ENCODE measurements at places on chromosomes 2 and 18.

DNA sequence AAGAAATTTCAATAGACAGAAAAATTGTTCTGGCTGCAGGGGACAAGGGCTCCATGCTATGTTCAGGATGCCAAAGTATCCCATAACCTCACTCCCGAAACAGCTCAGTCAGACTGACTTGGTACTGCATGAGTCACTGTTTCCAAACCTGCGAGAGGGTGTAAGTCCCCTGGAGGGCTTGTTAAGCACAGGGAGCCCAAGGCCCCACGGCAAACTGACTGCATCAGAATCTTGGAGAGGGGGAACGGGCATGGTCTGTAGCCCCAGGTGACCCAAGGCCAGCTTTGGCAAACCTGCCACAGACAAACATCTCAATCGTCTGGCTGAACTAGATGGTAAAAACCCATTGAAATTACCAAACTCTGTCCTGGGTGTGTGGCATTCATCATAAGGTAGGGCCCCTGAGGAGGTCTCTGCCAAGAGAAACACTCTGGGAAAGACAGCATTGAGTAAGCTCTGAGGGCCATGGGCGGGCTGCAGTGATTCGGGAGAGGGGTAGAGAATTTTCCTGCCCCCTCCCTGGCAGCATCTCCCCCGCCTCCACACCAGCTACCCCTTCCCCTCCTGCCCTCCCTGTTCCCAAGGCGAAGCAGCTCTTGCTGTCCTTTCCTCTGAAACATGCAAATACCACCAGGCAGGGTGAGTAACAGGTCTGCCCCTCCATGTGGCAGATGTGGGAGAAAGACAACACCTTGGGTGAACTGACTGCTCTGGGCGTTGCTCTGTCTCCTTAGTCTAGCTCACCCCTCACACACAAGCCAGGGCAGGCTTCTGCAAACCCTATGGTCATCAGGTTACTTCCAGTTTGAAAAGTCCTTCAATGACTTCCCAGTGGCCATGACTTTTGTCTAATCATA lies 274.7 kb upstream of the SIX2 start:
- DNase-seq: peak; percentile 89

DNA sequence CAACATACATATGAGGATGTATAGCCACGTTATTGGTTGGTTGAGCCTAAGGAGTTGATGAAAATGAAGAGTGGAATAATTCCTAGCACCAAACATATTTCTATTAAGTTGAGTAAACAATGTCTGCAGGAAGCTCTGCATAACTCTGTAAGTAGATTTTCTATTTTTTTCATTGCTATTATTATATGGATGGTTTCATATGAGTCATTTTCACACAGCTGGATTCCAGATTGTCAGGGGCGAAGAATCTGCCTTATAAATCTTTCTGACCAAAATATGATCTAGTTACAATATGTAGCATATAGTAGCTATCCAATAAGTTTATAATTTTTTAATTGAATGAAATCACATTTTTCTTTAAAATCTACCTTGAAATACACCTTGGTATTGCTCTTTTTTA lies 468.0 kb upstream of the PKDCC start:
- DNase-seq: no peak

DNA sequence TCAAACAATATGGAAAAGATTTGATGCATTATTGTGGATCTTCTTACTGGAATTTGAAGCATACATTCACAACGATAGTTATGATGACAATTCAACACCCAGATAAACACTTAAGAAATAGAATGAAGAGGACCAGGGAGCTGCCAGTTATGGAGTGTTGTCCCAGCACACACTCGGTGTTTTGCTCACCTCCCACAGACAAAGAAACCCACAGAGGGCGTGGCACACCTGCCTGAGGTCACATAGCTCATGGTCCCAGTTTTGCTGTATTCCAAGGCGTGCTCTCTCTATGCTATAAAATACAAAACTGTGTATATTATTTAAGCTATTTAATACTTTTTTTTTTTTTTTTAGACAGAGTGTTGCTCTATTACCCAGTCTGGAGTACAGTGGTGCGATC lies 31.1 kb downstream of the EFR3B start:
- no peak for DNase-seq

DNA sequence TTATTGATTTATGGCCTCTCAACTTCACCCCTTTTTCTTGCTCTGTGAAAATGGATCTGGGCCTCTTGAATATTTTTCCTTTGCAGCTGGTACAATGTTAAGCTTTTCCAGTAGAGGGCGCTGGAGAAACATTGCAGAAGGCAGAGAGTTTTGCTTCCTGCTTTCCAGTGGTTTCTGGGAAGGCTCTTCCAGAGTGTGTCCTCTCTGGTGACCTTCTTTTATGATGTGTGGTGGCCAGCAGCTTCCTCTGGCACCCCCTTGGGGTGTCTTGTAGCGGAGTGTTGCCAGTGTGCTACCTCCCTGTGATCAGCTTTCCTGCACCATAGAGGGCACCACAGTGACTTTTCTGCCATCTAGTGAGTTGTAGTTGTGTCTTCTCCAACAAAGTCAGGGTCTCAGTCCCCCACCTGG lies 25.4 kb upstream of the MGAT5 start:
- DNase-seq: peak; percentile 6

DNA sequence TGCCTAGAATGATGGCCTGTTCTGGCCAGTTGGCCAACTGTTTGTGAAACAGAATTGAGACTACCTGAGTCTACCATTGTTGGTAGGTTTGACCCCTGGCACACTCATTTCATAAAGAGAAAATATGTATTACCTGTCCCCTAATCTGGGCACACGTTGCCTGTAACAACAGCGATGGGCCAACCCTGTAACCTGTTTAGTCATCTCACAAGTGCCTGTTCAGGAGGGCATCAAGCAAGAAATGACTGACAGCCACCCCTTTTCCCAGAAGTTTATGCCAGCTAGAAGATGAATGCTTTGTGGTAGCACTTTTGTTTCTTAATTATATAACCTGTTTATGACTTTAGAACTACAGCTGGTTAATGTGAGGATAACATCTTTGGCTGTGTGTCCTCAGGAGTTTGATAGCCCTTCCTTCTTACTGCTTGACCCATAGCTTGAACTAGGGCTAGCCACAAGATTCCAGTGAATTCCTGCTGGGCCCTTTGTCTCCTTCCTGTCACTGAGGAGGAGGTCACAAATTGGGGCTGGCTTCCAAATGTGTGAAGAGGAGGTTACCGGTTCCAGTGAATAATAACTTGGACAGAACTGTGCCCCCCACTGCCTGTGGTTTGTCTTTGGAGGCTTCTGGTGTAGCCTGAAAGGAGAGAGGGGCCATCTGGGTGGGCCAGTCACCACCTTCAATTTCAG lies 273.9 kb upstream of the EPAS1 start:
- DNase-seq: no peak

GRCh38 chr2:55865096-55865835 lies 58.3 kb downstream of the EFEMP1 start:
- no peak for DNase-seq

DNA sequence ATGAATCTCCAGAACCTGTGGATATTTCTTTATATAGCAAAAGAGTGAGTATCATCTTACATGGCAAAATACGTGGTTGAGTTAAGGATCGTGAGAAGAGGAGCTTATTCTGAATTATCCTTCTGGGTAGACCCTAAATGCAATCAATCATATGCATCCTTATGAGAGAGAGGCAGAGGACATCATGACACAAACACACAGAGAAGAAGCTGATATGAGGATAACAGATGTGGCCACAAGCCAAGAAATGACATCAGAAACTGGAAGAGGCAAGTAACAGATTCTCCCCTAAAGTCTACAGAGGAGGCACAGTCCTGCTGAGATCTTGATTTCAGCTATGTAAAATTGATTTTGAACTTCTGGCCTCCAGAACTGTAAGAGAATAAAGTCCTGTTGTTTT lies 730.2 kb upstream of the ZNF804A start:
- peak; percentile 78 for DNase-seq

DNA sequence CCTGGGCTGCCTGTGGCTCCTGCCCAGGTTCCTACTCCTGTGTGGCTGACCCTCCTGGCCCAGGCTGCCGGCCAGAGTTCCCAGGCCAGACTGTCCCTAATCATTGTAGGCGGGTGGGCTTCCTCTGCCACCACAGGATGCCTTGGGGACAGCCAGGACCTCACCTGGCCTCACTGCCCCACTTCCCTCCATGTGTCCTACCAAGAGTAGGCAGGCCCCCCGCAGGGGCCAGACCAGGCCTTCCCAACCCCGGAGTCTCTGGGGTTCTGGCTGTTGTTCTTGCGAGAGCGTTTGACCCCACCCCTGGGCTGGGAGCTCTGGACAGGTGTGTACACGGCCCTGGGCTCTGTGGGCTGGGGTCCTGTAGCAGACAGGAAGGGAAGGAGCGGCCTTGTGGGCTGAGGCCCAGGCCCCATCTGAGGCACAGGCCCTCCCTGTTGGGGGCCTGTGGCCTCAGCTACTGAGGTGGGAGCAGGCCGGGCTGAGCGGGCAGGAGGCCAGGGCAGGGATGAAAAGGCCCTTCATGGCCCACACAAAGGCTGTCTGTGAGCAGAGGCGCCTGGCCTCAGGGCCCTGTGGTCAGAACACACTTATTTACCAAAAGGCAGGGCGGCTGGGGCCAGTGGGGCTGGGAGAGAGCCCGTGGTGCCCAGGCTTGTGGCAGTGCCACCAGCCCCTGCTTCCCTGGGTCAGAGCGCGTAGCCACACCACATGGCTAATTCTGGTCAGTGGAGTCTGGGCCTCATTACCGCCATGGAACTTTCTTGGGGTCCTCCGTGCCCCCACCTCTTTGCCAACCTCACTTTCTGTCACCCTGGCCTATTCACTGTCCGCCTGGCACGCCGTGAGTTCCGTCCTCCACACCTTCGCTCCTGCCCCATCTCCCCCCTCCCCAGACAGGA lies 2.0 kb downstream of the SNORC start:
- DNase-seq: no peak

DNA sequence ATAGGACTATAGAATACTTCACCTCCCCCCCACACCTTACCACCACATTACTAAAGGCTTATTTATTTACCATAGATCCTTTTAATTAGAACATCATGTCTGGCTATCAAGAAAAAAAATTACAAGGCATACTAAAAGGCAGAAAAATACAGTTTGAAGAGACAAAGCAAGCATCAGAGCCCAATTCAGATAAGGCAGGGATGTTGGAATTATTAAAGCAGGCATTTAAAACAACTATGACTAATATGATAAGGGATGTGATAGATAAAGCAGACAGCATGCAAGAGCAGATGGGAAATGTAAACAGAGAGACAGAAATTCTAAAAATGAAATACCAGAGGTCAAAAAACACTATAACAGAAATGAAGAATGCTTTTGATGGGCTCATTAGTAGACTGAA lies 55.4 kb upstream of the SMIM21 start:
- peak; percentile 57 for DNase-seq

DNA sequence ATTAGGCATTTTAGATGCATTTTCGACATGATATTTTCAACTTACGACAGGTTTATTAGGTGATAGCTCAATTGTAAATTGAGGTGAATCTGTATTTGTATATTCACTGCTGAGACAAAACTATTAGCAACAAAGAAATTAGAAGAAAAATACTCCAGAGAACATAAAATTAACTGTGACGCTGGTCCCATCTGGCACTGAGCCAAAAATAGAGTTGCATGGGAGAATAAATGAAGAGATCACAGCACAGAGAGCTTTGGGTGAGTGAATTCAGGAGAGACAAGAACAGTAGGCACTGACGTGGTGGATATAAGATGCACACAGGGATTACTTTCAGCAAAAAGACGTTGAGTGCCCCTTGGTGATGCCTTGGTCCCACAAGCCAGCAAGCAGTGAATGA lies 306.2 kb upstream of the RAB6C start:
- no peak for DNase-seq

DNA sequence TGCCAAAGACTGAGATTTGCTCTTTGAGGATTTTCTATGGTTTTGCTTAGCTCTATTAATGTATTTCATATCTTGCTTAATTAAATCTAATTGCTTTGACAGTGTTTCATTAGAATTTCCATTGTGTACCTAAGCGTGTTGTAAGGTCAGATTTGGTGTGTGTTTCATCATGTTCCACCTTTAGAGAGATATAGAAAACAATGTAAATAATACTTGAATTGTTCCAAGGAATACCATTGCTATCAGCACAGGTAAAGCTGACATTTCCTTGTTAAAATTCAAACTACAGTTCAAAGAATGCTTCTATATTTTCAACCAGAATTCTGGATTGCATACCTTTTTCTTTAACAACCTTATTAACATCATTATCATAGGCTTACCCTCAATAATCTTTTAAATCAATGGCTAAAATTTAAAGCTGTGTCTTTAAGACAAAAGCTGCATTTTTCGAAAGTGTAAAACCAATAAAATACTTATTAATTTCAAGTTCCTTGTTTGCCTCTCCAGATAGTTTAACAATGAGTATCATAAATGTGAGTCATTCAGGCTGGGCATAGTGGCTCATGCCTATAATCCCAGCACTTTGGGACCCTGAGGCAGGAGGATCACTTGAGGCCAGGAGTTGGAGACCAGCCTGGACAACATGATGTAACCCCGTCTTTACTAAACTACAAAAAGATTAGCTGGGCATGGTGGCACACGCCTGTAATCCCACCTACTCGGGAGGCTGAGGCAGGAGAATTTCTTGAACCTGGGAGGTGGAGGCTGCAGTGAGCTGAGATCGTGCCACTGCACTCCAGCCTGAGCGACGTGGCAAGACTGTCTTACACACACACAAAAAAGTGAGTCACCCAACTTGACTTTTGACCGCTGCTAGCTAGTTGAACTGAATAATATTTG lies 188.0 kb upstream of the PKDCC start:
- DNase-seq: peak; percentile 84

DNA sequence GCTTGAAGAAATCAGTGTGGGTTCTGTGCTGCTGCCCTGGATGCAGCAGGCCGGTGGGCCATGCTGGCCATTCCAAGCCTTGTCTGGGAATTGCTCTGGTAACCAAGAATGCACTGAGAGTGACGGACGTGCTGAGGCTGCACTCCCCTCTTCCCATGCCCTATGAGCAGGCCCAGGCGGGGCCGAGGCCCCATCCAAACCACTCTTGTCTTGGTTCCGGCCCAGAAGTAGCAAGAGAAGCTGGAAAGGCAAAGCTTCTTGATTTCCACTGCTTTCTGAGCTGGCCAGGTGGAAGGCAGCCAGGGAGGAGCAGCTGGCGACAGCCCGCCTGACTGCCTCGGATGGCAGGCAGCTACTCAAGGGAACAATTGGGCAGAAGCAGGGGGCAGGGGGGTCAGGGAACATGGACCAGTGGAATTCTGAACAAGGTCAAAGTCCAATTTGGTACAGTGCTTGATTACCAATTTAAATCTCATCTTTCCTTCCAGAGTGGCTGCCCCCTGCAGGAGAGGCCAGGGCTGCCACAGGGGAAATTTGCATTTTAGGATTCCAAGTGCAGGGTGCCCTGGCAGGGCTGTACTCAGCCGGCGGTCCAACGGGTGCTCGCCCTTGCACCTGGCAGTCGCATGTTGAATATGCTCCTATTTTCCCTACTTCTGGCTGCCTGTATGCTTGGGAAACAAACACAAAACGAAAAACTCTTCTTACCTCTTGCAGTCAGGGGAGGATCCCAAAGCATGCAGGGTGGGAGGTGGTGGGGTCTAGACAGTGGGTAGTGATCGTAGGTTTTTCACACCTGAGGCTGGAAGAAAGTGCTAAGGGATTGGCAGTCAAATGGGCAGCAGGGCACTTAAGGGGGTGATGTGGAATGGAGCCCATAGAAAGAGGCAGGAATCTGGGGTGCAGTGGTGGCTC lies 67.3 kb downstream of the LIPG start:
- DNase-seq: no peak

- no peak for DNase-seq
These were observed 571.9 kb upstream of the PKDCC start for GRCh38 chr2:41475959-41476358.

- peak; percentile 87 for DNase-seq
These were observed 138.9 kb downstream of the PXDN start for GRCh38 chr2:1605102-1606045.
